Adipocyte (in vitro differentiated cells): ENCODE measurements at places on chromosomes 6 and 20.

GRCh38 chr6:56660381-56660730 is 17.7 kb upstream of the DST start:
- DNase-seq: no peak

GRCh38 chr20:63469713-63470101 is 2.7 kb downstream of the KCNQ2 start:
- no peak for DNase-seq

DNA sequence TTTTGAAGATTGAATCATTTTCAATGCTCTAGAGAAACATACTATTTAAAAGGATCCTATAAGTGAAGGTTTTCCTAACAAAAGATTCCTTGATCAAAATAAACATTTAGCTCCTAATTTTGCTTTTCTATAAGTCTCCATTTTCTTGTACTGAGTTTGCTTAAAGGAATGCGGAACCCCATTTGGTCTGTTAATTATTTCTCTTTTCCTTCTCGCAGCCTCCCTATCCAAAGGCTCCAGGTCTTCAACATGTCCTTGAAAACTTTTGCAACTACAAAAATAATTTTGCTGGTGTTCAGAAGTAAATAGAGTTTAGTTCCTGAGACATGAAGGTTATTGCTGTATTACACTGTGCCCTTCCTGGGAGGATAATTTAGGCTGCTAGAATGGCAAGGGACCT is 8.3 kb upstream of the NPEPL1 start:
- DNase-seq: no peak

GRCh38 chr6:157335829-157336228 is 12.5 kb upstream of the TMEM242 start:
- peak; percentile 13 for DNase-seq

GRCh38 chr6:82365016-82365795 is 1.6 kb downstream of the TPBG start:
- DNase-seq: peak; percentile 64
